ENCODE measurements at places on chromosomes 7 and 10. TPM values are rescaled to one million over a fixed set of nuclear protein-coding genes. Genes with fewer than 3 reads are reported as not detected.
A peak's percentile ranks its signal among the peaks of the same experiment; 100 is the strongest.

FAM3C gene
- 27.0 TPM for polyA plus RNA-seq

IRF5 gene
- polyA plus RNA-seq = 1.1 TPM

WEE2 gene
- not detected for polyA plus RNA-seq

ASAH2 gene
- polyA plus RNA-seq = 1.2 TPM

SLC13A1 gene
- not detected for polyA plus RNA-seq

GRCh38 chr10:10699427-10699826 is 318.2 kb upstream of the CELF2 start:
- no peak for DNase-seq

- peak; percentile 2 for DNase-seq
Measured at GRCh38 chr7:43470110-43470509, 112.8 kb upstream of the STK17A start.

GRCh38 chr10:101493782-101494281 is 94.2 kb downstream of the POLL start:
- no peak for DNase-seq

DNA sequence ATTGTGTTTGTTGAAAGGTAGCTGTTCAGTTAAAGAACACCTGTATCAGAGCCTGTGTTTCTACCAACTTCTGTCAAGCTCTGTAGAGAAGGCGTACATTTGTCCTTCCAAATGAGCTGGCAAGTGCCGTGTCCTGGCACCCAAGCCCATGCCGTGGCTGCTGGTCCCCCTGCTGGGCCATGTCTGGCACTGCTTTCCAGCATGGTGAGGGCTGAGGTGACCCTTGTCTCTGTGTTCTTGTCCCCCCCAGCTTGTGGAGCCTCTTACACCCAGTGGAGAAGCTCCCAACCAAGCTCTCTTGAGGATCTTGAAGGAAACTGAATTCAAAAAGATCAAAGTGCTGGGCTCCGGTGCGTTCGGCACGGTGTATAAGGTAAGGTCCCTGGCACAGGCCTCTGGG is 154.9 kb downstream of the EGFR start:
- no peak for DNase-seq

DNA sequence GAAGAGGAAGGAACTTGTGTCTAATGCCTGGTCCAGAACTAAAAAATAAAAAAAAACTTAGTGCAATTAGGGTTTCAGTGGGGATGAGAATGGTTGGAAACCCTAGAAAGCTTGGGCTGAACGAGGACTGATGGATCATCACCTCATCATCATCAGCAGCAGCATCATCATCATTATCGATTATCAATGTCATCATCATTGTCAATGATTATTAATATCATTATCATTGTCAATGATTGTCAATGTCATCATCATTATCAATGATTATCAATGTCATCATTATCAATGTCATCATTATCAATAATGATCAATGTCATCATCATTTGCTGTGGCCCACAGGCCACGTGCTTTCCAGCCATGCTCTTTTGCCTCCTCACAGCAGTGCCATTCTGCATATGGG is 952.0 kb upstream of the ZNF722 start:
- DNase-seq = no peak

- DNase-seq = no peak
Measured at GRCh38 chr10:16816830-16817124, 447 bp downstream of the RSU1 start.

DNA sequence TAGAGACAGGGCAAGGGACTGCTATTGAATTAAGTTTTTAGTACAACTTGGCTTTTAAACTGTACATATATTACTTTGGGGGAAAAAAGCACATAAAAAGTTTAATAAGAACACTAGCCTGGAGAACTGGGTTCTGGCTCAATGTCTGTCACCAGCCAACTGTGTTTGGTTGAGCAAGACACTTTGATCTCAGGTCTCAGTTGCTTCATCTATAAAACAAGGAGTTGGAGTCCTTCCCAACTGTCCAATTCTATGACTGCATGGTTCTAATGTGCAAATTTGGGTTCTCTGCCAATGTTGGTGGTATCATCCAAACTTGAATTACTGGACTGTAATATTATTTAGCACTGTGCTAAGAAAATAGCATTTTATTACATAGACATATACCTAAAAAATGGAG is 50.3 kb downstream of the ATXN7L1 start:
- DNase-seq = no peak

DNA sequence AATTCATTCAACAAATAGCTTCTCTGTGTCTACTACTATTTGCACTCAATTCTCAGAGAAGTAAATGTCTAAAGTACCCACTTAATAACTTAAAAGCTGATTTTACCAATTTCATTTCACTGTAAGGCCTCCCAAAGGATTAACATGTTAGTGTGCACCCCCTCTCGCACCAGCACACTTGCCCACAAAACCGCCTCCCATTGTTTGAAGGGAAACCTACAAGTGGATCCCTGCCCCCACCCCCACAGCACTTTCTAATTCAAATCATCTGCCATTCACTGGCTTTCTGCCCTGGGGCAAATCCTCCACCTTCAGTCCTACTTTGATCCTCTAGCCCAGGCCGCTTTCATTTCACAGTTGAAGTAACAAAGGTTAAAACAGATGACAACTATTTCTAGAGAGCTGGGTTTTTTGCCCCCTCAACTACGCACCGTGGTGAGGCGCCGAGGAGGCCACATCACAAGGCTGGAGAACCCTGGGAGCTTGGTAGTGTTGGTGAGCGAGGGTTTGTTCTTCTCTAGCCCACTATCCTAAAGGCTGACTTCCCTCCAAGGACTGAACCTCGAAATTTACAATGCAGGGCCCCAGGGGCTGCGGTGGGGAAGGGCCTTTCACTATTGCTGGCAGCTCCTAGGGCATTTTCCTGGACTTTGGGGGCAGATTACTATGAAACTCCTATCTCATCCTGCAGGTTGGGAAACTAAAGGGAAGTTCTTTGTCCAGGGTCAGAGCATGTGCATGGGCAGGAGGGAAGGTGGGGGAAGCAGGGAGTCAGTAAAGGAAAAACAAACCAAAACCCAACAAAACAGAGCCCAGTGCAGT is 517.4 kb upstream of the ZMIZ1 start:
- DNase-seq = peak; percentile 70

DNA sequence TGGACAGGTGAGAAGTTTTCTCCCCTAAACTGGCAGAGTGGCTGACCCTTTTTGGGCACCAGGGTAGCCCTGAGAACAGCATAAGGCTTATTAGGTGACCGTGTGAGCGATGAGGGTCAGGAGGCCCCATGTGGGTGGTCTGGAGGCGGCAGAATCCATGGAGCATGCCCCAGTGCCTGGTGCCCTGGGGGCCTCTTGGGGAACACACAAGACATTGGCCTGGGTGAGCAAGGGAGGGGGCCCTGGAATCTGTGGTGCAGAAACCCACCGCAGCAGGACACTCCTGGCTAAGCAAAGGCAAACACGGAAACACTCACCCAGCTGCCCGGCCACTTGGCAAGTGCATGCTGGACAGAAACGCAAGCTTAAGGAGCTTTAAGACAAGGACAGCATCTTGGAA is 29.5 kb downstream of the YKT6 start:
- DNase-seq = no peak
